Activated CD4-positive, CD25-positive, alpha-beta regulatory T cell treated with anti-CD3 and anti-CD28 coated beads, Interleukin-2, amount 50 U/mL, for 24 hours (primary cell): ENCODE measurements at places on chromosomes 3 and 15.
A peak's percentile ranks its signal among the peaks of the same experiment; 100 is the strongest.

DNA sequence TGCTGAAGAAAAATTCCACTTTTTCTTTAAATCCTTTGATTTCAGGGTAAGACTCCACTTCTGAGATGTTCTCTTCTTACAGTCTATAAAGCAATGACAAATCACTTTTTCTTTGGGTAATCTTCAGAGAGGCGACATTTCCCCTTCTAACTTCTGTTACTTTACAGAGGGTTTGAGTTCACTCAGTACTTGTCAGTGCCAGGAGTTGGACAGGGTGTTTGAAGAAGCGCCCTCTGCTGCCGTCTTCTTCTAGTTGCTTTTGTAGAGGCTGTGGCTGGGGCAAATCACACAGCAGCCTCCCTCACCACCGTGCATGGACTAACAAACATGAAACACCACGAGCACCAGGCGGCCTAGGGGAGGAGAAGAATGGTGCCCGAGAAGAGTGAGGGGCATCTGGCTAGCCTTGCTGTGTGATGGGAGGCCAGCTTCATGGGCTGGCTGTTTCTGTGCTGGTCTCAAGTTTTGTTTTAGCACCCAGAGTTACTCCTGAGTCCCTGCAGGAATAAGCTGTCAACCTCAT, at the start of gene CD80:
TSS of gene CD80 (minus strand) at position 174 of the 523 bp plus-strand sequence. CDS start 1,886 bp downstream, outside the sequence.
- ATAC-seq = peak; percentile 67

- no peak for ATAC-seq
Measured at GRCh38 chr3:71801986-71802385, 17.0 kb upstream of the PROK2 start.

GRCh38 chr3:197516517-197516889, 39.3 kb downstream of the BDH1 start:
- peak; percentile 53 for ATAC-seq

GRCh38 chr15:79923079-79923514, 26.3 kb upstream of the MTHFS start:
- ATAC-seq = peak; percentile 36
